ENCODE measurements at places on chromosomes 5 and 9.
A peak's percentile ranks its signal among the peaks of the same experiment; 100 is the strongest.

- peak overlapping the region; percentile 89 for H3K27ac ChIP-seq
- H3K4me3 ChIP-seq, result peak overlapping the region; percentile 65
- no peaks in the 10 kb centered on the region for H3K27me3 ChIP-seq
- no peaks in the 10 kb centered on the region for H3K36me3 ChIP-seq
- H3K4me1 ChIP-seq, result no peaks in the 10 kb centered on the region
These were observed 844 bp upstream of the MCCC2 start for GRCh38 chr5:71586052-71586940.

DNA sequence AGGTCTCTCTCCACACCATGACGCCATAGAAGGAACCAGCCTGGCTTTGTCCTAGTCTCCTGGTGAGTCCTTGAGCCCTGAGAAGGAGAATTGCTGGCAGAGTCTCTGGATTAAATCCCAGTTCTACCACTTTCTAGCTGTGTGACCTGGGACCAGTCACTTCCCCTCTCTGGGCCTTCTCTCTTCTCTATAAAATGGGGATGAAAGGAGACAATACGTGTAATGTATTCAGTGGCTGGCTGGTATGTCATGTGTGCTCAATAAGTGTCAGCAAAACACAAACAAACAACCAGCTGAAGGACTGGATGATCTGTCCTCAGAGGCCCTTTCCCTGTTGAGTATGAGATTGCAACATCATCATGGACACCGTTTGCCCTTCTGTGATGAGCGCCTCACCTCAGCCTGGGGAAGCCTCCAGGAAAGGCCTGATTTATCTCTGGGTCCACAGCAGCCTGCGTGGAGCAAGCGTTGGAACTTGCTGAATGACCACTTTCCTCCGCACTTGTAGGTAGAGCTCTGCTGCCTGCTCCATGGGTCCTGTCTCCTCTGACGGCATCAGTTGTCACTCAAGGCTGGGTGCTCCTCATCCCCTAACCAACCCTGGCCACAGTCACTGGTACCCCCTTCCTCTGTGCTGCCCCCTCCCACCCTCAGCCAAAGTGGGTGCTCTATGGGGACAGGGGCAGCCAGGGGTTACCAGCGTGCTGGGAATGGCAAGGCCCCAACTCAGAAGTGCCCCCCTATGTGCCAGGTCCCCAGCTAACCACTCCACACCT is 3.6 kb upstream of the NR5A1 start:
- H3K27ac ChIP-seq, result no peak overlapping the region
- H3K27me3 ChIP-seq, result no peaks in the 10 kb centered on the region
- no peaks in the 10 kb centered on the region for H3K36me3 ChIP-seq

GRCh38 chr5:854217-854616 is 3.4 kb upstream of the ZDHHC11 start:
- H3K27ac ChIP-seq, result no peak overlapping the region
- no peaks in the 10 kb centered on the region for H3K4me1 ChIP-seq
- no peaks in the 10 kb centered on the region for H3K27me3 ChIP-seq
- no peak for DNase-seq
- H3K4me3 ChIP-seq, result no peak overlapping the region

GRCh38 chr5:75373862-75374261 is 36.8 kb downstream of the HMGCR start:
- no peaks in the 10 kb centered on the region for H3K36me3 ChIP-seq
- no peak overlapping the region for H3K27ac ChIP-seq
- no peak overlapping the region for H3K4me3 ChIP-seq
- no peaks in the 10 kb centered on the region for H3K27me3 ChIP-seq

All from Peyer's patch (tissue), 4 donors.